A549 treated with Hydrocortisone at 1 μM for 4 hours (cell line): ENCODE measurements at places on chromosomes 3 and 15. TPM values are rescaled to one million over a fixed set of nuclear protein-coding genes. Genes with fewer than 3 reads are reported as not detected.

The RTP3 gene
- total RNA-seq, result not detected in 5 replicates

The SH2D7 gene
- total RNA-seq, result not detected in 5 replicates

The UBA3 gene
- 20.3 to 27.0 TPM (median 23.9 TPM) in 5 replicates for total RNA-seq

The SLC51B gene
- total RNA-seq, result 14.4 to 20.3 TPM (median 15.9 TPM) in 5 replicates

The MST1 gene
- 0.97 to 2.6 TPM (median 1.9 TPM) in 5 replicates for total RNA-seq

The IFRD2 gene
- 74.0 to 96.1 TPM (median 89.5 TPM) in 5 replicates for total RNA-seq

The LTF gene
- total RNA-seq, result not detected in 5 replicates

The FAM174B gene
- total RNA-seq, result 7.0 to 9.3 TPM (median 8.0 TPM) in 5 replicates

The SLC6A1 gene
- total RNA-seq, result 0.06 TPM in 1 of 5 replicates, not detected in the others

The DALRD3 gene
- 20.3 to 25.8 TPM (median 24.4 TPM) in 5 replicates for total RNA-seq

The SECISBP2L gene
- total RNA-seq, result 5.3 to 10.8 TPM (median 7.9 TPM) in 5 replicates

The IDH2 gene
- 38.9 to 49.7 TPM (median 43.5 TPM) in 5 replicates for total RNA-seq

The CD96 gene
- total RNA-seq, result 0.02 TPM in 1 of 5 replicates, not detected in the others

The CIDEC gene
- 61.6 to 88.8 TPM (median 71.7 TPM) in 5 replicates for total RNA-seq

The SHQ1 gene
- 16.3 to 21.1 TPM (median 17.0 TPM) in 5 replicates for total RNA-seq

The CCRL2 gene
- total RNA-seq, result 0.07 to 0.10 TPM (median 0.09 TPM) in 3 of 5 replicates, not detected in the others

The MLF1 gene
- 22.8 to 27.0 TPM (median 24.2 TPM) in 5 replicates for total RNA-seq

The RLBP1 gene
- total RNA-seq, result 0.13 TPM in 1 of 5 replicates, not detected in the others

The AGBL1 gene
- not detected in 5 replicates for total RNA-seq

The CFAP20DC gene
- total RNA-seq, result 2.1 to 2.7 TPM (median 2.2 TPM) in 5 replicates

The ANKRD34C gene
- not detected in 5 replicates for total RNA-seq

The SLC30A4 gene
- 1.6 to 2.4 TPM (median 1.6 TPM) in 5 replicates for total RNA-seq

The MINAR1 gene
- 0.39 to 0.61 TPM (median 0.51 TPM) in 5 replicates for total RNA-seq

The UROC1 gene
- not detected in 5 replicates for total RNA-seq

The FBXO40 gene
- not detected in 5 replicates for total RNA-seq

The B3GALNT1 gene
- 0.10 to 0.27 TPM (median 0.23 TPM) in 5 replicates for total RNA-seq

The TRPC1 gene
- total RNA-seq, result 4.9 to 10.0 TPM (median 7.7 TPM) in 5 replicates

The LMAN1L gene
- 0.09 to 0.15 TPM in 2 of 5 replicates, not detected in the others for total RNA-seq

The ARL13B gene
- total RNA-seq, result 9.9 to 14.5 TPM (median 11.9 TPM) in 5 replicates

The RPL22L1 gene
- total RNA-seq, result 204 to 312 TPM (median 276 TPM) in 5 replicates

The MUC20 gene
- total RNA-seq, result 0.28 to 1.0 TPM (median 0.55 TPM) in 5 replicates

The CACNA2D3 gene
- 0.16 to 0.30 TPM (median 0.21 TPM) in 5 replicates for total RNA-seq

The GPR149 gene
- not detected in 5 replicates for total RNA-seq

The EBLN2 gene
- 0.23 to 0.63 TPM (median 0.39 TPM) in 5 replicates for total RNA-seq

The SEMA6D gene
- not detected in 5 replicates for total RNA-seq

The SI gene
- not detected in 5 replicates for total RNA-seq

The LYZL4 gene
- not detected in 5 replicates for total RNA-seq

The AHSG gene
- 0.09 to 0.13 TPM (median 0.12 TPM) in 4 of 5 replicates, not detected in the other for total RNA-seq

The TMEM44 gene
- 10.2 to 12.2 TPM (median 10.9 TPM) in 5 replicates for total RNA-seq

The MEIS2 gene
- 7.3 to 12.0 TPM (median 8.5 TPM) in 5 replicates for total RNA-seq

The CPLX3 gene
- 0.05 to 0.06 TPM in 2 of 5 replicates, not detected in the others for total RNA-seq

The DNASE1L3 gene
- 0.22 to 0.31 TPM in 2 of 5 replicates, not detected in the others for total RNA-seq

The MESD gene
- 36.9 to 42.7 TPM (median 37.2 TPM) in 5 replicates for total RNA-seq

The TLR9 gene
- 0.02 to 0.03 TPM in 2 of 5 replicates, not detected in the others for total RNA-seq

The ZIC1 gene
- 0.01 to 0.18 TPM (median 0.10 TPM) in 3 of 5 replicates, not detected in the others for total RNA-seq

The CEP19 gene
- 2.5 to 3.4 TPM (median 2.7 TPM) in 5 replicates for total RNA-seq

The NIPA2 gene
- total RNA-seq, result 101 to 112 TPM (median 105 TPM) in 5 replicates
